CD4-positive, alpha-beta T cell (primary cell): ENCODE measurements at places on chromosomes 2 and 18. TPM values are rescaled to one million over a fixed set of nuclear protein-coding genes. Genes with fewer than 3 reads are reported as not detected.

DSG4 gene
- not detected for total RNA-seq

KLHL41 gene
- not detected for total RNA-seq

GRCh38 chr2:236026841-236027240 is 141.3 kb downstream of the GBX2 start:
- H3K27ac ChIP-seq, result no peak overlapping the region
- H3K36me3 ChIP-seq, result no peaks in the 10 kb centered on the region
- H3K27me3 ChIP-seq, result no peaks in the 10 kb centered on the region
- no peaks in the 10 kb centered on the region for H3K4me1 ChIP-seq
- no peak overlapping the region for H3K4me3 ChIP-seq
- no peak for DNase-seq

CYTIP gene
- total RNA-seq, result 474 TPM

DNA sequence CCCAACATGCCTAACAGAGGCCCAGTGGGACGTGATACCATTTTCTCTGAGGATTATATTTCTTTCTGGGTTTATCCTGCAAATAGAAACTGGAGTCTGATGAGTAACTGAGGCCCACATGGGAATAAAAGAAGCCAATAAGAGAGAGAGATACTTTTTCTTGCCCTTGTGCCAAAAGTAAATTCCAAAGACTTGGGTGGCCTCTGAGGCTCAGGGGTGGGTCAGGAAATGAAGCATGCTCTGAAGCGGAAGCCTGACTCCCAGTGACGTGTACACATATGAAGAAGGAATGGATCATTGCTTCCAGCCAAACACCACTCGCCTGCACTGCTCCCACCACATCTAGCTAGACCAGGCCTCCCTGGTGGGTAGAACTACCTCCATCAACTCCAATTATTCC is 273.6 kb upstream of the NCKAP5 start:
- no peak overlapping the region for H3K4me3 ChIP-seq
- H3K4me1 ChIP-seq, result peaks cover 3% of the 10 kb centered on the region
- H3K36me3 ChIP-seq, result no peaks in the 10 kb centered on the region
- H3K27me3 ChIP-seq, result no peaks in the 10 kb centered on the region
- H3K27ac ChIP-seq, result no peak overlapping the region
- no peak for DNase-seq

DNA sequence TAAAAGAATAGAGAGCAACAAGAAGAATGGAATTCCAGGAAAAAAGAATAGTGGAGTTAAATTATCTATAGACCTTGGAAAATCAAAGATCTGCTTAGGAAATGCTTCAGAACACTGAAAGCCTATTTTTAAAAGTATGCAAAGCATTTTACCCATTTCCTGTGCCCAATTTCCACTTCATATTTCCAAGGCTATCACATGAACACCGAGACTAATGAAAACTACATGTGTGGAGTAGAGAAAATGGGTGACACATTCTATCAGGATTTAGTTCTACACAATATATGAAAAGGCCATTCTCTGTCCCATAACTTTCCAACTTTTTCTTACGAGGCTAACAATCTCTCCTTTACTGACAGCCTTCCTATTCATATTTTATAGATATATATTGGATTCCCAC is 279.4 kb downstream of the CCDC178 start:
- H3K4me3 ChIP-seq, result no peak overlapping the region
- no peak overlapping the region for H3K27ac ChIP-seq
- no peaks in the 10 kb centered on the region for H3K4me1 ChIP-seq

GRCh38 chr18:22538426-22538825 is 120.7 kb upstream of the CTAGE1 start:
- H3K27ac ChIP-seq, result no peak overlapping the region
- H3K4me1 ChIP-seq, result no peaks in the 10 kb centered on the region
- H3K36me3 ChIP-seq, result no peaks in the 10 kb centered on the region
- DNase-seq, result no peak
- H3K4me3 ChIP-seq, result no peak overlapping the region

ATG16L1 gene
- 135 TPM for total RNA-seq

- no peak overlapping the region for H3K4me3 ChIP-seq
- H3K27me3 ChIP-seq, result no peaks in the 10 kb centered on the region
- H3K36me3 ChIP-seq, result no peaks in the 10 kb centered on the region
These were observed 41.9 kb downstream of the TMEM131 start for GRCh38 chr2:97953853-97954252.

- H3K27me3 ChIP-seq, result no peaks in the 10 kb centered on the region
- no peak for DNase-seq
- peaks cover 18% of the 10 kb centered on the region for H3K36me3 ChIP-seq
- no peak overlapping the region for H3K4me3 ChIP-seq
- H3K27ac ChIP-seq, result no peak overlapping the region
These were observed 162.0 kb downstream of the CAPN13 start for GRCh38 chr2:30645081-30645744.

GRCh38 chr2:77017355-77017745 is 504.8 kb downstream of the LRRTM4 start:
- no peaks in the 10 kb centered on the region for H3K36me3 ChIP-seq
- no peak overlapping the region for H3K4me3 ChIP-seq
- H3K27ac ChIP-seq, result no peak overlapping the region
- H3K4me1 ChIP-seq, result no peaks in the 10 kb centered on the region
- no peak for DNase-seq

DNA sequence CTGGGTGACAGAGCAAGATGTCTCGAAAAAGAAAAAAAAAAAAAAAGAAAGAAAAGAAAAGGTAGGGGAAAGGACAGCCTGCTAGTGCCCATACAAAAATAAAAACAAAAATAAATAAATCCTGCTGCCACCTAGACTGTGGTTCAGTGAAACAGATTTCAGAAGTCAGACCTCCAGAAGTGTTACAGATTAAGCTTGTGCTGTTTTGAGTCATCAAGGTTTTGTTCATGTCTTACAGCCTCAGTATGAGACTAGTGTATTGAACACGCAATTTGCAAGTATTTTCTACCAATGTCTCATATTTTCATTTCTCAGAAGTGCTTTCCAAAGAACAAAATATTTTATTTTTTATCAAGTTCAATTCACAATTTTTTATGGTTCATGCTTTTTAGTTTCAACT is 720.4 kb upstream of the GYPC start:
- DNase-seq, result no peak
- no peaks in the 10 kb centered on the region for H3K4me1 ChIP-seq
- H3K36me3 ChIP-seq, result no peaks in the 10 kb centered on the region

GRCh38 chr2:8872821-8873432 is 35.5 kb upstream of the KIDINS220 start:
- peak; percentile 31 for DNase-seq
- H3K27ac ChIP-seq, result no peak overlapping the region
- H3K4me3 ChIP-seq, result no peak overlapping the region
- H3K4me1 ChIP-seq, result no peaks in the 10 kb centered on the region
- H3K36me3 ChIP-seq, result no peaks in the 10 kb centered on the region

GRCh38 chr2:191686729-191687128 is 8.8 kb downstream of the NABP1 start:
- H3K36me3 ChIP-seq, result peaks cover 68% of the 10 kb centered on the region
- H3K27me3 ChIP-seq, result no peaks in the 10 kb centered on the region
- H3K4me1 ChIP-seq, result peaks cover 10% of the 10 kb centered on the region
- H3K27ac ChIP-seq, result no peak overlapping the region
- no peak overlapping the region for H3K4me3 ChIP-seq
- no peak for DNase-seq

MYL12A gene
- 190 TPM for total RNA-seq
